Panc1 (cell line): ENCODE measurements at places on chromosomes 5 and 9.

- DNase-seq, result no peak
Measured at GRCh38 chr5:57341380-57341979, 141.1 kb downstream of the ACTBL2 start.

GRCh38 chr5:65142511-65143011, 339.2 kb downstream of the ADAMTS6 start:
- DNase-seq, result no peak

DNA sequence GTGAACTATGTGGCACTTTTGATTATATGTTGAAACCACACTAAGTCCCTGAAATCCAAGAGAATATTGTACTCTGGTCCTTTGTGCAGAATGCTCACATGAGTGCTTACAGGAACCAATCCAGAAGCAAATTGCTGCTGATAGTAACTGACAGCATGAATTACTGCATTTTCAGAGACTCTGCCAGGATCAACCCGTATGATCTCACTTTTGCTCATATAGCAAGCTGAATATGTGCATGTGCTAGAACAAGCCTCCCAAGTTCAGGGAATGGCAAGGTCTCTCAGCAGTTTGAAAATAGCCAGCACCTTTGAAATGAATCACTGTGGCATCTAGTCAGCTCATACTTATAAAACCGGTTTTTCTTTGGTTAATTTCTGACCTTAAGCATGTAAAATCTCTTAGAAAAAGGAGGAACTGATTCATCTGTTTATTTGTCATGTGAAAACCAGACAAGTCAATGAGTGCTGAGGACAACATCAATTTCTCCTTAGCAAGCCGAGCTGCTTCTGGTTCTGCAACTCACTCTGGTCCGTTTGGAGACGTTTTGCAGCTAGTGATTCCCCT, 215.7 kb upstream of the ELL2 start:
- no peak for DNase-seq

DNA sequence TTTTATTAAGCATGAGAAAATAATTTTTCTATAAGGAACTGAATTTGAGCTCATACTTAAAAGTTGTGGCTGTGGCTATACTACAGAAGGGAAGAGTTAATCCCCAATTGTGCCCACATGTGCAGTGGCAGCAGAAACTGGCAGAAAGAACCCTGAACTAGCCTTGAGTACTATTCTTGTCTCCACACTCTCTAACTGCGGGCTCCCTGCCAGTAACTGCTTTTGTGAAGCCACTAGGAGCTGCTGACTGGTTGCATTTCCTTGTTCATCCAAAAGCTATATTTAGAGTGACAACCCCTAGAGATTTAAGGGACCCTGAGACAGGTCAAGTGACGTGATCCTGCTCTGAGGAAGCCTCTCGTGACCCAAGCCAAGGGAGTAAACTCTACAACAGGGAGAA, 238.6 kb downstream of the ELAVL2 start:
- no peak for DNase-seq

GRCh38 chr9:110738982-110739381, 70.4 kb downstream of the MUSK start:
- DNase-seq, result no peak

DNA sequence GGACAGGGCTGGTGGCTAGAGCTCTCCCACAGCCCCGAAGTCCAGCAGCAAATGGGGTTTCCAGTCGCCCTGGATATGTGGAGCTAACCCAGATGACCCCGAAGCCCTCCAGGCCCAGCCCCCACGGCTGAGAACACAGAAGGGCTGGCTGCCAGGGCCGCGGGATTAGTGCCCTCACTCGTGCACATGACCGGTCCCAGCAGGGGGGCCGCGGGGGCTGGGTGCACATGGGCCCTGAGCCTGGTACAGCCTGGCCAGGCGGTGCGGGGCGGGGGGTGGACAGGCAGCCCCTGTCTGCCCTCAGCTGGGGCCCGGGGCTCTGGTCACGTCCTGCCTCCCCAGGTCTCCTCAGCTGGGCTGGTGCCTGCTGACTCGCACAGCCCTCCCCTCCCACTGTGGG, 5.9 kb downstream of the SSNA1 start:
- no peak for DNase-seq

DNA sequence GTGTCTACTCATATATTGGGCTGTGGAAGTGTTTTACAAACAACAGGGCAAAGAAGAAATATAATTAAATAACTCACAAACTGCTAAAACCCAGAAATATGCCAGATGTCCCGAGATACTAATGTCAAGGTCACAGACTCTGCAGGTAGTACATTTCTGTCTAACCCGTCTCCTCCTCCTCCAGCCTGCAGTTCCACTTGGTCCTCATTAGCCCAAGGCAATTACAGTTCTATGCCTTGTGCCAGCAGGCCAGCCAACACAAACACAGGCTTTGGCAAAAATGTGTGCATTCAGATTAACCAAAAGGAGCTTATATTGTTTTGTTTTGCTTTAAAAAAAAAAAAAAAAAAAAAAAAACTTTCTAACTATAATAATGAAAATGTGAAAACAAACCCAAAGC, 148.8 kb downstream of the MYO10 start:
- no peak for DNase-seq

DNA sequence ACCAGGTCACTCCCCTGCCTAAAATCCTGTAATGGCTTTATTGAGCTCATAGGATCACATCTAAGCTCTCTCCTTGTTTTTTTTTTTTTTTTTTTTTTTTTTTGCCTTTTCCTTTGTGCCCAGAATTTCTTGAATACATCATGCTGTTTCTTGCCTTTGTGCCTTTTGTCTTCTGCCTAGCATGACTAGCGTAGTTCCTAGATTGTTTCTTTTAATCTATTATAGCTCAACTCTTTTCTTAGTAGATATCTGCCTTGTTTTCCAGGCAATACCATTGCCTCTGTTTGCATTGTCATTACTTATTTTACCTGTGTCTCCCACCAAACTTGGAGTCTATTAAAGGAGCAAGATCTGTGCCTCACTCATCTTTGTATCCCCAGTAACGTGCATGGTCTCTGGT, 106.1 kb upstream of the C9orf72 start:
- no peak for DNase-seq

DNA sequence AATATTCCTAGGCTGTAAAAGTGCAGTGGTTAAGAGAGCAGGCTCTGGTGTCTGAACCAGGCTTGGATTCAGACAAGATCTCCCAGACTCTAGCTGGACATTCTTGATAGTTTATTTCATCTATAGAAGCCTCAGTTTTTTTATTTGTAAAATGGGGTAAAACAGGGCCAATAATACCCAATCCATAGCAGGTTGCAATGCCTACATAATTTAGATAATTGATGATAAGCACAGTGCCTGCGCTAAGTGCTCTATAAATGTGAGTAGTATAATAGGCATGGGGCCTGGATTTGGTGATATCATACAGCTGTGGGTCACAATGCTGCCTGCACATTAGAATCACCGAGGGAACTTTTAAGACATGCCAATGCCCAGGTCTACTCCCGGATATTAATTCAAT, 603.5 kb downstream of the ISL1 start:
- no peak for DNase-seq

- DNase-seq, result no peak
Measured at GRCh38 chr5:96264047-96264446, 169.0 kb downstream of the PCSK1 start.

GRCh38 chr5:39255406-39255805, 36.0 kb upstream of the FYB1 start:
- DNase-seq, result no peak

DNA sequence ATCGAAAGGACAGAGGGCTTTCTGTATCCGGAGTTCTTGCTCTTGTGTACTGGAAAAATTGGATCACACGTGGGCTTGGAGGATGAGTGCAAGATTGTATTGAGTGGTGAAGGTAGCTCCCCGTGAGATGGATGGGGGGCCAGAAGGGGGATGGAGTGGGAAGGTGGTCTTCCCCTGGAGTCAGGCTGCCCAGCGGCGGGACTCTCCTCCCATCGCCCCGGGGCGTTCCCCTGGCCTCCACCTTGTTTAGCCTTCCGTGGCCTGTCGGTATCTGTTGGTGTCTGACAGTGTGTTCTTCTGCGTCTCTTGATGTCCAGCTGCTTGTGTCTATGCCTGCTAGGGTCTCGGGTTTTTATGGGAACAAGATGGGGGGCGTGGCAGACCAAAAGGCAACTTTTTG, 54.6 kb upstream of the GABRA6 start:
- no peak for DNase-seq

DNA sequence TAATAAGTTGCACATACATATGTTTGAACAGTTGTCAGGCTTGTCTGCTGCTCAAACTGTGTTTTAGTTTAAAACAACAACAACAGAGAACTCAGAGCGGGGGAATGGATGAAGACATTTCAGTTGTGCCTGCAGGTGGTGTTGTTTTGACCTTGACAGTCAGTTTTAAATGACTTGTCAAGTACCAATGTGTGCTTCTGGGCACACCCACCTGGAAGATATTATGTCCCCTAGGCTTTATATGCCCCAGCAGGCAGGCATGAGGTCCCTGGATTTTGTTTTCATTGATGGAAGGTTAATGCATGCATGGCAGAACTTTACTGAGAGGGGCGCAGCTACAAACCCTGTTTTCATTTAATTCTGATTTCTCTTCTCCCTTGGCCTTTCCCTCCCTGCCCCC, 84.6 kb downstream of the AOPEP start:
- no peak for DNase-seq
